ENCODE measurements at places on chromosomes 13 and 19.

- DNase-seq = no peak
Measured at GRCh38 chr13:50707628-50708027, 135.9 kb downstream of the DLEU7 start.

DNA sequence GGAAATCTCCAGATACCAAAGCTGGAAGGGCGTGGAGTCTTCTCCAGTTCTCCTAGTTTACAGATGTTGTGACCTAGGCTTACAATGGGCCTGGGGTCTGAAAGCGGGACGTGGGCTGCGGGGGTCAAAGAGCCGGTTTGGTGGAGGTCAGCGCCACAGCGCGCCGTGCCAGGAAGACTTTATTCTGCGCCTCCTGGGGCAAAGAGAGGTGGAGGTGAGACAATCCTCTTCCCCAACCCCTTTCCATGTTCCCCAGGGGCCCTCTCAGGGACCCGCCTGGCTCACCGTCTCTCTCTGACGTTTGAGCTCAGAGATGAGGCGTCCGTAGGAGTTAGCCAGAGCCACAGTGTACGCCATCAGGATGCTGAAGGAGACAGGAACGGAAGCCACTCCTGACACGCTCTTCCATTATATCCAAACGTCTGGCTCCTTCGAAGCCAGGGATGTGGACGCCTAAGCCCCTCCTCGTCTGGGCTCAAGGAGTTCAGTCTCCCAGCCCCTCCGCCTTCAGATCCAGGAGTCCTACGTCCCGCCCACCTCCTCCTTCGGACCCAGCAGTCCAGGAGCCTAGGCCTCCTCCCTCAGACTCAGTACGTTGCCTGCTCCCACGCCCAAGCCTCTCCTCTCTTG is 776 bp upstream of the LENG1 start:
- no peak for DNase-seq

DNA sequence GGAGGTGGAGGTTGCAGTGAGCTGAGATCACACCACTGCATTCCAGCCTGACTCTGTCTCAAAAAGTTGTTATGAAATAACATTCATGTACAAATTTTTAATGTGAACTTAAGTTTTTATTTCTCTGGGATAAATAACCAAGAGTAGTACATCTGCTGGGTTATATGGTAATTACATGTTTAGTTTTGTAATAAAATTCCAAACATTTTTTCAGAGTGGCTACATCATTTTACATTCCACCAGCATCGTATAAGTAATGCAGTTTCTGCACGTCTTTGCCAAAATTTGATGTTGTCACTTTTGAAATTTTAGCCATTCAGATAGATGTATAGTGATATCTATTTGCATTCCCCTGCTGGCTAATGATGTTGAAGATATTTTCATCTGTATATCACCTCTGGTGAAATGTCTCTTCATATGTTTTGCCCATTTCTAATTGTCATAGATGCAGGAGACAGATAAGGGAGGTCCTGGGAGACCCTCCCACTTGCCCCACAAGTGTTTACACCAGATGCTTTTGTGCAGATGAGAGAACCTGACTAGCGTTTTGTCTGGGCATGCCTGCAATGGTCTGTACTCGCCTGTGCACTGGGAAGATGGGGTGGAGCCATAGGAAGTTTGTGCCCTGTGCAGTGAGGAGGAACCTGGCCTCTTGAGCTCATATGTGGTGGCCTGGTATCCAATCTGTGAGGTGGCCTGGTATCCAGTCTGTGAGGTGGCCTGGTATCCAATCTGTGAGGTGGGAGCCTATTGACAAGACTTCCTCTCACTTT is 12.7 kb upstream of the KBTBD6 start:
- no peak for DNase-seq

- DNase-seq = no peak
Measured at GRCh38 chr13:59877933-59878332, 285.8 kb downstream of the DIAPH3 start.

- DNase-seq = no peak
Measured at GRCh38 chr19:1154731-1155351, 19.2 kb downstream of the SBNO2 start.

DNA sequence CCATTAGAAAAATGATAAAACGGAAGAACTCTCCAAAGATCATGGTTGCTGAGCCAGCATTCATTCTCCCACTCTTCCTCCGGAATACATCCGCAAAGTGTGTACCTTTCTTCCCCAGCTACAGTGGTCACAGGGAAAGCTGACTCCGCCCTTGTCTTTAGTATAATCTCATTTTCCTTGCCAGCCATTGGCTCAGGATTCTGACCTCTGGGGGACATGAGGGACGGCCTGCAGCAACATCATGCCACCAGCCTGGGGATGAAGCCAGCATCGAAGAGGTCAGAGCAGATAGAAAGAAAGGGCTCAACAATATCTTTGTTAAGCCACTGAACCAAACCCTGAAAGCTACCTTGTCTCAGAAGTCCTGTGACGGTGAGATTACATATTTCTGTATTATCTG is 46.3 kb upstream of the TPP2 start:
- DNase-seq = no peak

DNA sequence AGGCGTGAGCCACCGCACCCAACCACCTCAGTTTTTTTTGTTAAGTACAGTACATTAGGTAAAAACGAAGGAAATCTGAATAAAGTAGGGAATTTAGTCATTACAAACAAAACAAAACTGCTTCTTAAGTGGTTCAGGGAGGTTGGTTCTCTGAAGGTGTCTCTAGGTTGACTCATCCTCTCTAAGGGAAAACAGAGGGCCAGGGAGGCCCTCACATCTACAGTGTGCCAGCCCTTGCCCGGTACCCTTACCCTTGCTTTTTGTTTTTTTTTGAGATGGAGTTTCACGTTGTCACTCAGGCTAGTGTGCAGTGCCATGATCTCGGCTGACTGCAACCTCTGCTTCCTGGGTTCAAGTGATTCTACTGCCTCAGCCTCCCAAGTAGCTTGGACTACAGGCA is 17.2 kb upstream of the JUND start:
- no peak for DNase-seq

DNA sequence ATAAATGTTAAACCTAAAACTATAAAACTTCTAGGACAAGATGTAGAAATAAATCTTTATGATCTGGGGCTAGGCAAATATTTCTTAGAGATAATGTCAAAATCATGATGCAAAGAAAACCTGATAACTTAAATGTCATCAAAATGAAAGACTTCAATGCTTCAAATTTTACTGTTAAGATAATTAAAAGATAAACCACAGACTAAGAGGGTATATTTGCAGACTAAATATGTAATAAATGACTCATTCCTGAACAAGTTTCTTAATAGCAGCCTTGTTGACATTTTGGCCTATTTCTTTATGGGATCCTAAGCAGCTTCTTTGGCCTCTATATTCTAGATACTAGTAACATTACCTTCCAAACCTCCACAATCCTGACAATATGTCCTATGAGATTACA is 2878.3 kb upstream of the PCDH20 start:
- no peak for DNase-seq

DNA sequence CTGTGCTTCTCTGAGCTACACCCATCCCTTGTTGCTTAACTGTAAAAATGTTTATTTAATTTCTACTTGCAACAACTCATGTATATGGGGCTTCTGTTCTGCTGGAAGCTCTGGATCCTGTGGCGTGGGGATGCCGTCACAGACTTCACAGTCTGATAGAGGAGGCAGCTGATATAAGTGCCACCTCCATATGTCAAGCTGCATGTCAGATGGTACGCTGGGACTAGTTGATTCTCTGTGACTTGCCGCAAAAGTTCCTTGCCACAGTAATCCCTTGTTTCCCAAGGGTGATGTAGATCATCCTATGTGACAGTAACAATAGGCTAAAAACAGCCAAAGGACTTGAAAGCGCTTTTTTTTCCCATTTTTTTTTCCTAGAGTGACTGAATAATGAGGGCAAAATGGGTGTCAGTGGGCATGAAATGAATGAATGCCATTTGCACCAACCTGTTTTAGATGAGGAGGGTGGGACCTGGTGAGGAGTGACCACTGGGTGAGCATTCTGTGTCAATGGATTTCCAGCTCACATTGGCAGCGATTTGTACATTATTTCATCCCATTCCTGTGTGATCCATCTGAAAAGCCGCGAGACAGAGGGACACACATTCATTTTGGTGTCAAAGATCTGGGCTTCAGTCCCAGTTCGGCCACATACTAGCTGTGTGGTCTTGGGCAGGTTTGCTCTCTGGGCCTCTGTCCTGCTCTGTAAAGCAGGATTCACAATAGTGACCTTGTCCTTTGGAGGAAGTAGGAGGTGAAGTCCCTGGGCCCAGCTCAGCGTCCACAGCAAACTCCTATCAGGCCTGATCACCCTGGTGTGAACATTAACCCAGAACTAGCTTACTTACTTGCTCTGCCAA is 88.9 kb upstream of the RNF113B start:
- DNase-seq = no peak

- DNase-seq = no peak
Measured at GRCh38 chr19:16379521-16380313, 55.1 kb downstream of the KLF2 start.

DNA sequence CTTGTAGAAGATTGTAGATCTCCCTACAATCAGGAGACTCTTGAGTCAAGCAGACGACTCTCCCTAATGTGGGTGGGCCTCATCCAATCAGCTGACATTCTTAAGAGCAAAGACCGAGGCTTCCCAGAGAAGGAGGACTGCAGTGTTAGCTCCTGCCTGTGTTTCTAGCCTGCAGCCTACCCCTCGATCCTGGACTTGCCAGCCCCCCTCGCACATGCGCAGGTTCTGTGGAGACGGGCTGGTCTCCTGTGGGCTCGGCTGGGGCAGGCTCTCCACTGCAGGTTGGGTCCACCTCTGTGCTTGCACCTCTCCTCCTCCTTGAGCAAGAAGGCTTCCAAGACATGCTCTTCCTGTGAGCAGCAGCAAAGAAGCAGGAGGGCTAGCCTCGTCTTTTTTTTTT is 185.2 kb upstream of the SOX1 start:
- no peak for DNase-seq

GRCh38 chr13:35649162-35649561 is 172.7 kb upstream of the MAB21L1 start:
- no peak for DNase-seq
